Fibroblast of skin of scalp (primary cell): ENCODE measurements at places on chromosomes 16 and 17.

GRCh38 chr17:45311760-45312476 lies 4.9 kb downstream of the MAP3K14 start:
- no peak for DNase-seq

GRCh38 chr16:47617732-47618131 lies 156.6 kb downstream of the PHKB start:
- DNase-seq, result no peak

DNA sequence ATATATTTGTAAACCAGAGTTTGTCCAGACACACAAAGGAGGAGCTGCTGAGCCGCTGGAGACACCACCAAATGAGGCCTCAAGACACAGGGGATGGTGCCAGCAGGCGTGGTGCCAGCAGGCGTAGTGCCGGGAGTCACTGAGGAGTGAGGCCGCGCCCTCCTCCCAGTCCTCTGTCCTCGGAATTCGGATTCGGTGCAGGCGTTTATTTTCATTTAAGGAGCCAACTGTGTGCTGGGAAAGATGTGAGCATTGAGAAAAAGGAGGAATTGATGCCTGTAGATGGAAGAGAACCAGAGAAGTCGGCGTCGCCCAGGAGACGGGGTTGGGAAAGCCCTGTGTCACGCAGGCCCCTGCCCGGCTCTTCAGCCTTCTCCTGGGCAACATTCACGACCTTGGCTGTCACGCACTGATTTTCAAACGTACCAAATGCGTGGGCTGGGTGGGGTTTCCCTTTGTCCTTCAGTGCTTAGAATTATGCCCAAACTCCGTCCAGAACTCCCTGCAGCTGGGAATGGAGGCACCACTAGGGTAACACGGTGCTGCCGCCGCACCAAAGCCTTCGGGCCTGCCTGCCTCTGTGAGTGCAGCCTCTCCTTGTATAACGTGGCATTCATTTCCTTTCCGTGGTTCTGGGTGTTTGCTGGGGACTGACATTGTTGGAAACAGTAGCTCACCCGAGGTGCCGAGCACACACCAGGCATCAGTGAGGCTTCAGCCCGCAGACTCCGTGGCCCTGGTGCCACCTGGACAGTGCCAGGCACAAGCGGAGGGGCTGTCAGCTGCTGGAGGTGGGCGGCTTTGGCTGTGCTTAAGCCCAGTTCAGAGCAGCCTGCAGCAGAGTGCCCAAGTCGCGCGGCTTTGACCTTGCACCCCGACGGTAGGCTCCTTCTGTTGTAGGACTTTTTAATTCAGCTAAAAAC lies 49.0 kb upstream of the CHMP6 start:
- DNase-seq, result peak; percentile 95

DNA sequence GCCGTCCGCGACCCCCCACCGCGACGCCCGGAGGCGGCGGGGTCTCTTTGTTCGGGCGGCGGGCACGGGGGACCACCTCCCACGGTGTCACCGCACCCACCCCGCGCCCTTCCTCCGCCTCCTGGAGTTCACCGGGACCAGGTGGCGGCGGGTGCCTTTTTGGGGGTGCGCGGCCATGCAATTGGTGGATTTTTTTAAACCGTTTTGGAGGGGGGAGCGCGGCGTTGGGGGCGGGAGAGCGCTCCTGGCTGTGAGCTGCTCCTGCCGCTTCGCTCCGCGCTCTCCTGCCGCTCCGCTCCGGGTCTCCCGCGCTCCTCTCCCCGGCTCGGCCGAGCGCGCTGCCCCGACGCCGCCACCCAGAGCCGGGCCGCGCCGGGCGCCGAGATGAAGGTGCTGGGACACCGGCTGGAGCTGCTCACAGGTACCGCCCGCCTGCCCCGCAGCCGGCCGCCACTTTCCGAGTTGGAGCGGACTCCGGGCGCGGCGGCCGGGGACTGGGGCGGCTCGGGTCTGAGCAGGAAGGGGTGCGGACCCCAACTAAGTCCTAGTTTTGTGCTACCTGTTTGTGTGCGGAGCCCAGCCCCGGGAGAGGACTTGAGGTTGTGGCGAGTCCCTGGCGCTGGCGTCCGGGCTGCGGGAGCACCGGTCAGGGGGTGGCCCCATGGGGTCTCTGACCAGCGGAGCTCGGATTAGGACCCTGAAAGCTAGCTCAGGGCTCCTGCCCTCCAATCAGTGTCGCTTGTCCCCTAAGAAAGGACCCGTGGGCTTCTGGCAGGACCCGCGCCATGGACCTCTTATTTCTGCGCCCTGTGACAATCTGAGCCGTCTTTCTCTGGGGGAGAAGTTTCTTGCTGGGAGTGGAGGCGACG lies 35.7 kb upstream of the NDRG4 start:
- no peak for DNase-seq

DNA sequence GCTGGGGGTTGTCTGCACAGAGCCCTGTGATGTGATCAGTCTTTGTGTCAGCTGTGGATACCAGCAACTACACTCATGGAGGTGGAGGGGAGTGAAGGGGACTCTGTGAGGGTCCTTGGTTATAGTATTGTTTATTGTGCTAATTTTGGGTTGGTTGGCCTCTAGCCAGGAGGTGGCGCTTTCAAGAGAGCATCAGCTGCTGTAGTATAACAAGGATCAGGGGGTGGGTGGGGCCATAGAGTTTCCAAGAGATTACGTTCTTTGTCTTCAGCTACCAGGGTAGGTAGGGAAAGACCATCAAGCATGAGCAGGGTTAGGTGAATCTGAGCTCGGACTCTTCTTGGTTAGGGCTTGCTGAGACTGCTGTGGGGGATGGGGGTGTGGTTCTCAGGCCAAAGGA lies 97.1 kb upstream of the HS3ST3A1 start:
- DNase-seq, result no peak

GRCh38 chr16:4389051-4389955 lies 17.7 kb downstream of the VASN start:
- DNase-seq, result peak; percentile 49

DNA sequence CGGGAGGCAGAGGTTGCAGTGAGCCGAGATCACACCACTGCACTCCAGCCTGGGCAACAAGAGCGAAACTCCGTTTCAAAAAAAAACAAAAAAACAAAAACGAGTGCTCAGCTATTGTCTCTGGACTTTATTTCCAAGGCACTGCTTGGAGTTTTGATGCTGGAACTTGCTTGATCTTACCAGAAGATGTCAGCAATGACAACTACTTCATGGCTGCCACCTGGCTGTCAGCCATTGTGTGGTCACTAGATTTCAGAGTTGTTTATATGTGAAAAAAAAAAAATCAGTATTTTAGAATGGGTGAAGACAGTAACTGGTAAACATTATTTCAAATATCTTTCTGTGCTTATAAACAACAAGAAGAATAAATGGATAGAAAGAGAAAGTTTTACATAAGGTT lies 26.3 kb upstream of the OR4D1 start:
- DNase-seq, result peak; percentile 21

GRCh38 chr17:71942626-71943025 lies 178.2 kb upstream of the SOX9 start:
- DNase-seq, result no peak

- peak; percentile 30 for DNase-seq
These were observed 6.9 kb downstream of the CREBBP start for GRCh38 chr16:3873482-3874173.

GRCh38 chr16:11046382-11046931 lies 102.1 kb downstream of the CLEC16A start:
- DNase-seq, result no peak

- DNase-seq, result peak; percentile 91
These were observed 2.9 kb downstream of the C17orf58 start for GRCh38 chr17:67993153-67993997.

- no peak for DNase-seq
These were observed 108.4 kb downstream of the METRNL start for GRCh38 chr17:83187782-83188311.

- peak; percentile 75 for DNase-seq
These were observed at the start of gene MAP3K14 for GRCh38 chr17:45316434-45317110. Gene MAP3K14, minus strand, starts transcription at chr17:45317020. Its CDS starts 26,275 bp downstream, at chr17:45290745.

DNA sequence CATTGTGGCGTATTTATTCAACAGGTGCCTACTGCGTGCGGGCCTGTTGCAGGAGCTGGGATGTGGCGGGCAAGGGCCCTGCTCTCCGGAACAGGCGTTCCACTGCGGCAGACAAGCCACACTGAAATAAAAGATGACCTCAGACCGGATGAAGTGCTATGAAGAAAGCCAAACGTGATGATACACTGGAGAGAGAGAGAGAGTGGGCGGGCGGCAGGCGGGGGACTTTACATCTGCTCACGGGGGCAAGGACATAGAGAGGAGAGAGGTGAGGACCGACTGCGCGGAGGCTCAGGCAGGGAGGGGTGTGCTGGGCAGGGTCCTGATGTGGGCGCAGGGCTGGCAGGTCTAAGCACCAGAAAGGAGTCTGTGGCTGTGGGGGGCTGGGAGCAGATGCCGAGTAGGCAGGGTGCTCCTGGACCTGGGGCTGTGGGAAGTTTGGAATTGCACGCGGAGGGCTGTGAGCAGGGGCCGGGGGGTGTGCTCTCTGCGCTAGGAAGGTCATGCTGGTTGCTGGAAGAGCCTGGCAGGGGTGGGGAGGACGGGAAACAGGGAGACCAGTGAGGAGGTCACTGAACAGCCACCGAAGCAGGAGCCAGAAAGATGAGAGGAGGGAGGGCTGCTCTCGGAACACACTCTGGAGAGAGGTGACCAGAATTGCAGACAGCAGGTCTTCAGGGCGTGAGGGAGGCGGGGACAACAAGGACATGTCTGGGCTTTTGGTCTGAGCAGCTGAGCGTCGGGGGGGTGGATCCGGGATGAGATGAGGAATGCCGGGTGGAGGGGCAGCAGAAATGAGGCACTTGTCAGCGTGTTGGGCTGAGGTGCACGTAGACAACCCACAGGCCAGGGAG lies 9.9 kb downstream of the MXRA7 start:
- DNase-seq, result peak; percentile 63

DNA sequence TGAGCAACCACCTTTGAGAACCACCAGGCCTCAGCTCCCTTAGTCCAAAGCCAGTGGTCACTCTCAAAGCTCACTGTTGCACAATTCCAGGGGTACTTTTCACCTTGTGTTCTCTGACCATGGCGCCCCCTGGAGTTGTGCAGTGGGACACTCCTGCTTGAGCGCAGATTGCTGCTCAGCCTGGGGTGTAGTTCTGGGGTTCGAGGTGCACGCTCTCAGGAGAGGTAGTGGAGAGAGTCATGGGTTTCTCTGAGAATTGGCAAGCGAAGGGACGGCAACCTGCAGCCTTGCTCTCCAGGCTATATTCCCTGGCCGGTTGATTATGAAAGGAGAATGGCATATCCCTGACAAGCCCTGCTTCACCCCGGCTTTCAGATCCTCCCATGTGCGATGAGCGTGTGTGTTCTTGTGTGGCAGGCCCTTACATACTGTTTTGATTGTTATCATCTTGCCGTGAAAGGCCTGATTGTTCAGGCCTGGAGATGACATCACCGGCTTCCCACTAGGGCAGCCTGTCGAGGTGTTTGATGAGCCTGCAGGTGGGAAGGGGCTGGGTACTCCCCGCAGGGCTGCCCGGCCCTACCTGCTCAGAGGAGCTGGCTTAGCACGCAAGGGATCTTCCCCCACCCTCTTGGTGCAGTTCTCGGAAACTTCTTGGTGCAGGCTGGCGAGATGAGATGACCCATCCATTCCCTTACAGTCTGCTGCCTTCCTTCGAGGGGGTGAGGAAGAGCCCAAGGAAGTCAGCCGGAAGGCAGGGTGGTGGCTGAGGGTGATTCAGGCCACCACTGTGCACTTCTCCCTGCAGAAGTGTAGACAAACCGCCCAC lies 431.2 kb downstream of the SLC39A11 start:
- DNase-seq, result no peak

GRCh38 chr17:8887834-8888703 lies 20.6 kb upstream of the PIK3R6 start:
- DNase-seq, result peak; percentile 40

DNA sequence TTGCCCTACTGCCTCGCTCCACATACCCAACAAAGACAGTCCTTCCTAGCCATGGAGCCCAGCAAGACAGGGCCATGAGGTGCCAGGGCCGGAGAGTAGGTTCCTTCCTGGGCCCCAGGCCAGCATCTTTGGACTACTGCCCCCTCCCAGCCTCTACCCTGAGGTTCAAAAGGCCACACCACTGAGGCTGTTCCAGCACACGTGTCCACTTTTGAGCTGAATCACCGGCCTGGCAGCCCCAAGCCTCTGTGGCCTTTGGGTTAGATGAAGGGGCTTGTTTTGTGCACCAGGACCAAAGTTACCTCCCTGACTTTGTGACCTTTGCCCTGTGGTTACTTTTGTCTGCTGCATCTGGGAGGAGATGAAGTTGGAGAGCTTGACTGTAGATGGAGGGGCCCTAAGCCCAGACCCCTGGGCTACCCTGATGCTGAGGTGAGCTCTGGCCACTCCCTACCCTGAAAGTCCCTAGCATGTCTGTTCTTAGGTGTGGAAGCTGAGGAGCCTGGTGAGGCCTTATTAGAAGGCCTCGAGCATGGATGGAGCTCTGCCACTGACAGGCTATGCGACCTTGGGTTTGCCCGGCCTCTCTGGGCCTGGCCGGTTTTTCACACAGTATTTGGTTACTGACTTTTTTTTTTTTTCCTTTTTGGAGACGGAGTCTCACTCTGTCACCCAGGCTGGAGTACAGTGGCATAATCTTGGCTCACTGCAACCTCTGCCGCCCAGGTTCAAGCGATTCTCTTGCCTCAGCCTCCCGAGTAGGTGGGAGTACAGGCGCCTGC lies 12.0 kb downstream of the SEZ6 start:
- DNase-seq, result no peak
